Lung (tissue), 17 donors: ENCODE measurements at places on chromosomes 1 and 21. TPM values are rescaled to one million over a fixed set of nuclear protein-coding genes. Genes with fewer than 3 reads are reported as not detected.

- peak; percentile 34 for DNase-seq
These were observed 8.9 kb downstream of the HYI start for GRCh38 chr1:43444836-43445235.

GRCh38 chr1:222068937-222069336, 327.0 kb upstream of the DUSP10 start:
- no peak for DNase-seq

DNA sequence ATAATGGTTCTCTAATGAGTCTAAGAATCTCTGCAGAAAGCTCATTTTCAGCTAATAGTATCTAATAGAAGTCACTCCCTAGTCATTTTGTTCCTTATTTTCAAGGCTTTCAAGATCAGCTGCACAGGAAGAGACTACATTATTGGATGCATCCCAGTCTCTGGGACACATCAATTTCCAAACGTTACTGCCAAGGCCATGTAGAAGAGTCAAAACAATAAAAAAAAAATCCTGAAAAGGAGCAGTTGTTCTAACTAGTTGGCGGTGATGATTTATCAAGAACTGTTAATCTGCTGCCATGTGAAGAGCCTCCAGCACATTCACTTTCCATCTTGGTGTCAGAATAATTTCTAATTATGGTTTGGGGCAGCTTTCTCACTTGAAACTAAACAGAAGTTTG, 5.7 kb downstream of the DDAH1 start:
- DNase-seq, result peak; percentile 80

DNA sequence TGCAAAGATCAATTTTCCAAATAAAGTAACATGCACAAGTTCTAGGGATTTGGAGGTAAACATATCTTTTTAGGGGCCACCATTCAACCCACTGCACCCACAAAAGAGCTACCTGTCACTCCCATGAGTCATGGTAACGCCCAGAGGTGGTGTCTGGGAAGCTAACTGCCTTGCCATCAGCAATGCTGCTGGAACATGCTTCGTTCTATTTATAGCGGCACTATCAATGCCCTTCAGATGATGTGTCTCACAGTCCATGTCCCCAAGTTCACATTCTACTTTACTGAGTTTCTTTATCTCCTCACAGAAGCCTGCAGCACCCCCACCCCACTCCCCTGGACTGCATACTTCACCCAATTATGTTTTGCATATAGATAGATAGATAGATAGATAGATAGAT, 95.4 kb downstream of the LPAR3 start:
- DNase-seq, result no peak

GRCh38 chr1:78291418-78291817, 199.4 kb upstream of the PTGFR start:
- no peak for DNase-seq

DNA sequence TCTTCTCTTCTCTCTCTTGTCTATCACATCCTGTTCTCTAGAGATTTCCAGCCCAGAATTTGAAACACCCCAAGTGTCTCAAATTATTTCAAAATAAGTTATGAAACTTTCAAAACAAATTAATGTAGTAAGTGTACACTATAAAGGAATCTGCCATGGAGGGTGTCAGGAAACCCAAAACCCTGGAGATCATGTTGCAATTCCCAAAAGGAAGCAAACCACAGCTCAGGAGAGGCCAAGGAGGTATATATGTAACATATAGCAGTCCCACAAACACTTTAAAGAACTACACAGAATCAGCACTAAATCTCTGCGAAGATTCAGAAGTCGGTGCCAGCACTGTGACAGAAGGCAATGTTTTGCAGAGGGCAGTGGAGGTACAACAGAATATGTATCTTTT, 26.6 kb downstream of the PTPN14 start:
- no peak for DNase-seq

GRCh38 chr21:29189353-29189752, 58.9 kb downstream of the MAP3K7CL start:
- no peak for DNase-seq

GRCh38 chr1:58781541-58782177, 2.2 kb downstream of the JUN start:
- DNase-seq, result peak; percentile 94

DNA sequence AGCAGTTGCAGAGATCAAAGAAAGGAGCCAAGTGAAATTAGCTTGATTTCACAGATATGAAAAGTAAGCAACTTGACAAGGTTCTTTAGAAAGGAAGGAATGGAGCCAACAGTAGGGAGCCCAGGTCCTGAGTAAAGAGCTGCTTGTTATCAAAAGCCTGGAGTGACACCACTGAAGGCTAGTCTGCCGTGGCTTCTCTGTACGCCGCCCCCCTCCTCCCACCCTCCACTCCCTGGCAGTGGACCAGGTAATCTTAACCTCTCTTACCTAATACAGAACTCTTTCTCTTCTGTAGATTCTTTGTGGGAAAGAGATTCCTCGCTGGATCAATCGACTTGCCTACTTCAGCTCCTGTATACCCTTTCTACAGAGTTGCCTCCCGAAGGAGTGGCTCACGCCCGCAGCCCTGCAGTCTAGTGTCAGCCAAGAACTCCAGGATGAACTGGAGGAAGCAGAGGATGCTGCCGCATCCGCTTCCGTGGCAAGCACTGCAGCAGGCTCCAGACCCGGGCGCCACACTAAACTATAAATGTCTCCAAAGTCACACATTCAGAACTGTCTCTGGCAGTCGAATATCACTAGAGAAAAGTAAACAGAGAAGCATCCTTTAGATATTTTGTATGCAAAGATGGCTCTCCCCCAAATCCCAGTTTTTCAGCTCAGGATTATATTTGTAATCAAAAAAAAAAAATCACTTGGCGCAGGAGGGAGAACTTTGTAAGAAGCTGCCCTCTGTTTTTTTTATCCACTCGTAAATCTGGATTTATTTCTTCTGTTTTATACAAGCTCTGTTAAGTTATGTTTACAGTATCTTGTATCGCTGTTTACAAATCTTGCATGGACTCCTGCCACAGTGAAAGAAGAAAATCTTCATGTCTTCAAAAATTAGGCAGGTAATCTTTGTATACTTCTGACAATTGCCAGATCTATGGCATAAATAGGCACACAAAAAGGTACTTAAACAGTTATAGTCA, 52.6 kb downstream of the DESI2 start:
- peak; percentile 29 for DNase-seq

DNA sequence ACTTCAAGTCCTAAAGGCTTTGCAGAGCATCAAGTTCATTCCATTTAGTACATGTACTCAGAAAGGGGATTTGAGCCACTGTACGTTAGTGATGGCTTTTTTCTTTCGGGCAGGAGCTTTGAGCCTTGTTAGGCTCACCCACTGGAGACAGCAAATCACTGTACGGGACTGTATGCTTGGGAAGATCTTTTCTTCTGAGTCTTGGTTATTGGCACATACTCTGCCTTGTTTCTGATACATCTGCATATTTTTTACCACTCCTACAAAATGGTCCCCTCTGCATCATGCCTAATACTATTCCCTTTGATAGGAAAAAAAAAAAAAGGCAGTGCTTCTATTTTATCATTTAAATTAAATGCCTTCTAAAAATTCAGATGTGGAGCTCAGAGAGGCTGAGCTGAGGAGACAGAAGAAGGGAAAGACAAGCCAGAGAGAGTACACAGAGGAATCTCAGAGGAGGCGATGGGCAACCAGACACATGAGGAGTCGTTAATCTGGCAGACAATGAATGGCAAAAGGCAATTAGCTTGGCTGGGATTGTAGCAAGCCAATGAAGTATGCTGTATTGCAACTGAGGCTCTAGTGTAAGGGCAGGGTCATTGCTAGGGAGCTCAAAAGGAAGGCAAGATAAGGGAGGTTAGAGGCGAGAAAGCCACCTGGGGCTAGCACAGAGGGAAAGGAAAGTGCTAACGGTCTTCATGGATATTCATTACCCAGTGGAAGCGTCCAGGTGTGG, 39.4 kb downstream of the PHC2 start:
- no peak for DNase-seq

- no peak for DNase-seq
These were observed 19.9 kb downstream of the ACOT11 start for GRCh38 chr1:54567961-54568360.

DNA sequence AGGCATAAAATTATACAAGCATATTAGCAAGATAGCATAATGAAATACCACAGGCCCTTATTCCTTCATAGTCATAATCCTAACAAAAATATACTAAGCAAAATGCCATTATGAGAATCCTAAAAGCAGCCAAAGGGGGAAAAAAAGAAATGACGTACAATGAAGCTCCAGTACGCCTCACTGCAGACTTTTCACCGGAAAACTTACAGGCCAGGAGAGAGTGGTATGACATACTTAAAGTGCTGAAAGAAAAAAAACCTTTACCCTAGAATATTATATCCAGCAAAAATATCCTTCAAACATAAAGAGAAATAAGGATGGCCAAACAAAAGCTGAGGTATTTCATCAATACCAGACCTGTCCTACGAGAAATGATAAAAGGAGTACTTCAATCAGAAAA, 19.5 kb downstream of the ZNF695 start:
- DNase-seq, result no peak

DNA sequence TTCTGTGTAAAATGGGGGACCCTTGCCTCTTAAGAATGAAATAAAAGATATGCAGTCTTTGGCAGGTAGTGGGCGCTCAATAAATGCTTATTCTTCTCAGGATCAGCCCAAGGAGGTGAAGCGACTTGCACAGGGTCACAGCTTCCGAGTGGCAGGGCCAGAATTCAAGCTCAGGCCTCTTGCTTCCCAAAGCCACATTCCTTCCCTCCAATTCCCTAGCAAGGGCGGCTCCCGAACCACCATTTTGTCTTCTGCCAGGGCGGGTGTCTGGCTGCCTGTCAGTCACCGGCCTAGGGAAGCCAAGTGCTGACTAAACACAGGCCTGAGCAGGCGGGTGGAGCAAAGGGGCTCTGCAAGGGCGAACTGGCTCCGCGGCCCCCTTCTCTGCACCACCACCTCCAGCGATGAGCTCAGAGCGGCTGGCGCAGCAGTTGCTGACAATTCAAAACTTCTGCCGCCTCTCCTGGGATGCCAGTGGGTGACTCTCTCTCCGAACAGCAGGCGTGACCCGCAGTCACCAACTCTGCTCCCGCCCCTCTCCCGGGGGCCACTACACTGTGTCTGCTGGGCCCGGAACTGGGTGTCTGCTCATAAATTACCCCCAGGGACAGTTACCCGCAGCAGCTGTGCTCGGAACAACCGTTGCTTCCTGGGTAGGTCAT, 10.8 kb downstream of the GPR3 start:
- peak; percentile 76 for DNase-seq

GRCh38 chr1:16051039-16051438, 7.5 kb downstream of the CLCNKB start:
- DNase-seq, result no peak

DNA sequence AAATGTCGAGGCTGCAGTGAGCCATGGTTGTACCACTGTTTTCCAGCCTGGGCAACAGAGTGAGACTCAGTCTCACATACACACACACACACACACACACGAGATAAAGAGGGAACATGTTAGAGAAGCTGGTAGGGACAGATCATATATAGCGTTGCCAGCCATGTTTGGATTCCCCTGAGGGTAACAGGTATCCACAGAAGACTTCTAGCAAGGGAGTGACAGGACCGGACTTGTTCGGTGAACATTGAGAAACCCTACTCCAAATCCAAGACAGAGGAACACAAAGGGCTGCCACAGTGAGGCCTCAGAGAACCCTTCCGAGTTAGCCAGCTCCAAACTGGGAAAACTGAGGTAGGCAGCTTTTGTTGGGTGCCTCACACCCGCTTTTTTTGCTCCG, 3.7 kb upstream of the SARS1 start:
- DNase-seq, result no peak

- peak; percentile 26 for DNase-seq
These were observed 136.0 kb downstream of the TLR5 start for GRCh38 chr1:223006917-223007648.

GRCh38 chr1:29805896-29806160, 569.5 kb downstream of the PTPRU start:
- DNase-seq, result no peak

- peak; percentile 41 for DNase-seq
These were observed 48.4 kb downstream of the B3GALNT2 start for GRCh38 chr1:235455823-235456222.

DNA sequence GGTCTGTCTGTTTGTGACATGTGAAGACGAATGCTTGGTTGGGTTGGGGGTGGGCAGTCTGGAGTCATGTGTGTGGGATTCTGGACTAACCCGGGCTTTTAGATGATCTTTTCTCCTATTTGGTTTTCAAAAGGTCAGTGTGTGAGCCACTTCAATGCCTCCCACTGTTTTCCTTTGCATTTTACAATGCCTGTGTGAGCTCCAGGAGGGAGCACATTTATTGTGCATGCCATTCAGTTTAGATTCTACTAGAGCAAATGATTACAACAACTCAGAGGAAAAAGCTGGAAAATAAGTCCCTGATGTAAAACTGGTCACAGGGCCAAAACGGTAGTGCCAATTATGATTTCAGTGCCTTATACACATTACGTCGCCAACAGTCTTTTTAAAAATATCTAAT, 90.9 kb downstream of the LYPLAL1 start:
- DNase-seq, result no peak

DNA sequence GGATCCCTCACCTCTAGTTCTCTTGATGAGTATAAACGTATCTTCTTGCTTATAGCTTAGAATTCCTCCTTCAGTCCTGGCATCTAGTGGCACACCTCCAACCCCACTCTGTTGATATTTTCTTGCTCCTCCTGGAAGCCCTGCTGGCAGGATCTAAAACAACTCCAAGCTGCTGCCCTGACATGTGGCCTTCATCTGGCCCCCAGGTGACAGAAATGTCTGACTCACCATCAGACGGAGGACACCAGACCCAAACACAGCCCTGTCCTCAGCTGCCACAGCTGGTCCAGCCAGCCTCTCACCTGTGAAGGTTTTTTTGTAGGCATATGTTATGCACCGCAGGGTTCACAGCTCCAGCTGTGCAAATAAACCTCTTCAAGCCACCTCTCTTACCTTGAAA, 53.4 kb downstream of the KRTAP19-8 start:
- DNase-seq, result no peak

DNA sequence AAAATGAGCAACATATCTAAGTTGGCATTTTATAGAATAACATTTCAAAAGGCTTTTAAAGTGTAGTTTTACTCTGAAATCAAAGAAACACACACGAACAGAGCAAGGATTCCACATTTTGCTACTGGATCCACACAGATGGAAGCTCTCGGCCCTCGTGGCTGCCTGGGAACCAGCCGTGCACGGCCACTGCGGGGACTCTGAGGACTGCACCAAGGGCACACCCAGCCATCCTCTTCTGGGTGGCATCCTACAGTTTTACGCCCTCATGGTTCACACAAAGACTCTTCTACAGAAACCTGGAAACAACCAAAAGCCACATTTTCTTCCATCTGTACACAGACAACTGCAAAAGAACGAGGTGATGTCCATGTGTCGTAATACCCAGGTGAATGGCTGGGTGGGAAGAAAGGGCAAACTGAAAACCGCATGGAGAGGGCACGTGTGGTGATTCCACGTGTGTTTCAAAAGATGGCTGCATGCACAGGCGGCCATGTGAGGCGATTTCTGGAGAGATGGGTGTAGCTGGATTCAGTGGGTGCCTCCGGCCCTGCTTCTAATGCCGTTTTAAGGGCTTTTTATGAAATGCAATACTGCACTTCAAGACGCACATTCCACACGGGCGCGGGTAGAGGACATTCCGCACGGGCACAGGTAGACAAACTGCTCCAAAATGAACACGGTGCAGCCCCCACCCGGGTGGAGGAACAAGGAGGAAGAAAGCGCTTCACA, 8.1 kb downstream of the POFUT2 start:
- DNase-seq, result no peak

- DNase-seq, result no peak
These were observed 85.3 kb upstream of the RGS4 start for GRCh38 chr1:162983671-162984425.

The HTR6 gene
- not detected for total RNA-seq

The TMCC2 gene
- 2.9 TPM for total RNA-seq

The MPZ gene
- 5.1 TPM for total RNA-seq

The SPATA46 gene
- not detected for total RNA-seq

The OR2L2 gene
- total RNA-seq, result 0.09 TPM

The TRPM2 gene
- total RNA-seq, result 13.1 TPM

The LRRC39 gene
- total RNA-seq, result 0.94 TPM

The E2F2 gene
- total RNA-seq, result 1.7 TPM
